ENCODE measurements at places on chromosomes 2 and 18.

- DNase-seq: no peak
Measured at GRCh38 chr2:160581448-160581847, 87.8 kb upstream of the RBMS1 start.

GRCh38 chr2:203407496-203407895, 79.3 kb downstream of the ABI2 start:
- DNase-seq: no peak

- no peak for DNase-seq
Measured at GRCh38 chr2:166179201-166179600, 51.4 kb upstream of the SCN1A start.

DNA sequence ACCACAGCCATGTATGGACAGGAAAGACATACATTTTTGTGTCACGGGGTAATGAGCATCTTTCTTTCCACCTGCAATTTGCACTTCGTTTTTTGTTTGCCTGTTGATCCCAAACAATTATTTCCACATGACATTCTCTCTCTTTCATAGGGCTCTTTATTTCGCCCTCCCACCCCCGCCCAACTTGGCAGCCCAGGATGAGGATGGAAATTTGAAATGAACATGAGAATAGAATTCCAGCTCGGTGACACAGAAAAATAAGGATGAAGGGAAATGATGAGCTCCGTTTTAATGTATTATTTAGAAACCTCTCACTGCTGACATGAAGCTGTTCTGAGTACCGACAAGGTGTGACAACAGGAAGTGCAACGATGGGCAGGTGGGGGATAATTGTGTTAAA, 443.3 kb downstream of the SOCS6 start:
- no peak for DNase-seq

DNA sequence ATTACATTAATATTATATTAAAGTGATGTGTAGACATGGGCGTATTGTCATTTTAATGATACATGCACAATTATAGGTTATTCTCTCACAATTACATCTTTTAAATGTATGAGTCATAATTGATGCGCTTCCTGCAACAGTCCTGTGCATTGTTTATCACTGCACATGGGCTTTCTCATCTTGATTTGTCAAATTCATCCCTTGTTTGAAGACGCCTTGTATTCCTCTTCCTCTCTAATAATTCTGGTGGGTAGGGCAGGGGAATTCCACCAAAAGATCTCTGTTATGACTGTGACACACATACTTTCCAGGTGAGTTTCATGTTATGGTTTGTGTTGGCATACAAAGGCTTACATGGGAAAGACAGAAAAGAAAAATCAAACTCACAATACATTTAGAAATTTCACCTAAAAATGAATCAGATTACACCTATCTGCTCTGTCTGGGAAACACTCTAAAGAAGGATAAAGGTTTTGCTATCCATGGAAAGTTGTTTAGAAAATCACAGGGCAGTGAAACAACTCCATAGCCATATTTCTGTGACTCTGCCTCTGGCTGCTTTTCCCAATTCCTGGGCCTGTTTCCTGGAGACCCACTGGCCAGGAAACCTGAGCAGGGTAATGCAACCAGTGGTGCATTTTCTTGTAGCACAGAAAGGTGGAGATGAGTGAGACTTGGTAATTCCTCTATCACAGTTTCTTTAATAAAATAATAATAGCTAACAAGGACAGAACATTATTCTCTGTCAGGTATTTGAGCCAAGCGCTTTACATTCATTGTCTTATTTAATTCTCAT, 13.2 kb downstream of the SLC9A2 start:
- DNase-seq: no peak

DNA sequence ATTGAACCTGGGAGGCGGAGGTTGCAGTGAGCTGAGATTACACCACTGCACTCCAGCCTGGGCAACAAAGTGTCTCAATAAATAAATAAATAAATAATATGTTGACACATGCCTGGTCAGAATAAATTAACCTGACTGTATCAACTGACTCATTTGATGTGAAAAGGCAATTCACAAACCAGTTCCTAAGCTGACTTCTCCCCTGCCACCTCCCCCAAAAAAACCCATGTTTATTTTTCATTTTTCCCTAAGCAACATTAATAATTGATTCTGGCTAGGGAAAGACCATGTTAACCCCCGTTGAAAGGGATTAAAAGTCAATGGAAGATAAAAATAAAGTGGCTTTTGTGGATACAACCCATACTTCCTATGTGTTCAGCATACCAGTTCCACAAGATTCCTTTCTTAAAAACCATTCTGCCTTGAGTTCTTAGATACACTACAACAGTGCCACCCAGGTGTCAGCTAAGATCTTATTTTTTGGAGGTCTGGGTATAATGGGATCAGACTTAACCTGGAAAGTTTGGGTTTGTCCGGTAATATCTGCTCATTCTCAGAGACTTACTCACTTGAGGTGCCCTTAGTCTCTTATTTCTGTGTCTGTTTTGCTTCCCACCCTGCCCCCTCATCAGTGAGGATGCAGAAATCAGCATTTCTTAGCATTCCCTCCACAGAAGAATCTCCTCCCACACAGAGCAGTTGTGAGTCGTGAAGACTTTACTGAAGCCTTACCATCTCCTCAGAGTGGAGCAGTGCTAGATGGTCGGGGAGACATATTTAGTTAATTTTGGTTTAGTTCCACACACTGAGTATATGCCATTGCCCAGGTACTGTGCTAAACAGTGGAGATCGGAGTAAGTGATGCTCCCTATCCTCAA, 10.1 kb upstream of the MCFD2 start:
- no peak for DNase-seq

DNA sequence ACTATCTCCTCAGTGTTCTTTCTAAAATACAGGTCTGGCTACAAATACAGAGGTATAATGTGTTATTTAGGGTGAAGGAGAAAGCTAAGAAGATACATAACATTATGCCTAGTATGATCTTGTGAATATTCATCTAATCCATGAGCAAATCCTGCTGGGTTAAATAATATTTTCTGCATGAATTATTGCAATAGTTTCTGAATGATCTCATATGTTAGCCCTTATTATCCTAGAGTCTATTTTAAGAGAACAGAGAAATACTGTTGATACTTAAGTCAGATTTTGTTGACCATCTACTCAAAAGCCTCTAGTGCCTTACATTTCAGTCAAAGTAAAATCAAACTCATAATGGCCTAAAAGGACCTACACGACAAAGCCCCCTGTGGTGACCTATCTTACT, 382.3 kb downstream of the FIGN start:
- no peak for DNase-seq

GRCh38 chr18:8188184-8188583, 421.1 kb upstream of the RAB12 start:
- no peak for DNase-seq

- DNase-seq: no peak
Measured at GRCh38 chr2:39416140-39416539, 20.9 kb downstream of the MAP4K3 start.

Data from CMK (cell line).